ENCODE measurements at places on chromosomes 2 and 18.
A peak's percentile ranks its signal among the peaks of the same experiment; 100 is the strongest.

GRCh38 chr18:13369756-13370510, 151.4 kb downstream of the LDLRAD4 start:
- no peak for DNase-seq

- no peak for DNase-seq
These were observed 146.3 kb upstream of the RIOK3 start for GRCh38 chr18:23306822-23307221.

DNA sequence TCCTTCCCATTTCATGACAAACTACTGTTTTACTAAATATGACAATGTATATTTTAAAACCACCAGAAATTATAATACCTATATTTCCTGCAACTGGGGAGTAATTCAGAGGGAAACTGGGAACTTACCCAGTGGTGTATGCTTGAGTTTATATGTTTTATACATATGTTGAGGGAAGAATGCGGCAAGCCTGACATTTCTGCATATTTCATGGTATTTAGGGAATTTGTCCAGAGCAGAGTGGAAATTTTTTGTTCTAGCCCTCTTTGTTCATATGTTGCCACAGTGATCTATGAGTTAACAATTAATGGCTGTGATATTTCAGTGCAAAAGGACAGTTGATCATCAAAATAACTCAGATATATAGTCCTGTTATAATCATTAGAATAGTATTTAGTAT, 230.8 kb upstream of the VWC2L start:
- DNase-seq = no peak

- no peak for DNase-seq
These were observed 34.8 kb upstream of the IL1R1 start for GRCh38 chr2:102107741-102108070.

GRCh38 chr2:224952936-224953657, 89.2 kb downstream of the DOCK10 start:
- no peak for DNase-seq

GRCh38 chr2:43175020-43175441, 51.4 kb downstream of the ZFP36L2 start:
- DNase-seq = no peak

GRCh38 chr2:125516496-125517109, 1139.4 kb upstream of the GYPC start:
- peak; percentile 0 for DNase-seq

GRCh38 chr2:199659207-199659606, 191.8 kb downstream of the FTCDNL1 start:
- DNase-seq = peak; percentile 21

GRCh38 chr2:23626701-23627230, 241.8 kb downstream of the KLHL29 start:
- no peak for DNase-seq

DNA sequence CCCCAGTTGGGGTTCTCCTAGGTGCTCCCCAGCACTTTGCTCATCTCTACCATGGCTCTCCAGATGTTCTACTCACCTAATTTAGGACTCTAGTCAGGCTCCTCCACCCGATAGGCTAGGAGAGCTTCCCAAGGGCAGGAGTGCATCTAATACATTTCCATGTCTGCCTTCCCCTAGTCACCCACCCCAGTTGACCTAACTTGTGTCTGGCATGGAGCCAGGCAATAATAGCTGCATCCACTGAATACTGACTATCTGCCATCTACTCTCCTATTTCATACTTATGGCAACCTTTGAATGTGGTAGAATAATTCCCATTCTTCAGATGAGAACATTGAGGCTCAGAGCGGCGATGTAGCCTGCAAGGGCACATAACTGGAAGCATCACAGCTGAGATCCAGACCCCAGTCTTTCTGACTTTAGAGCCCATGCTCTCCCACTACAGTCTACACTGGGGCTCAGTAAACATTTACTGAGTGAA, 71.8 kb upstream of the YWHAQ start:
- DNase-seq = no peak

DNA sequence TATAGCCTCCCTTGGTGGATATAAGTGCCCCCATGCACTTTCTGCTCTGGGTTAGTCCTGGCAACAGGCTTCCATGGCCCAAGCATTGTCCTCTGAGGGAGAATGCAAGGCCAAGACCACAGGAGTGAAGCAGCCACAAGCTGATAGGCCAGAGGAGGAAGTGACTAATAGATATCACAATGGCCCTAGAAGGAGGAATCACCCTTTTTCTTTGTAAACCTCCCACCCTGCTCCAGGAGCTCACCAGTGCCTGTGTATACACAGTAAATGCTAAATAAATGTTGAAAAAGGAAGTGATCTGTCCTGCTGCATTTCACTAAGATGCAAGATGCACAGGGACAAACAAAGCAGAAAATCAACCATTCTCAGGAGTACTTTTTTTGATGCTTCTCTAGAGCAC, 49.7 kb upstream of the ABCA12 start:
- no peak for DNase-seq

GRCh38 chr2:242064364-242065250, 195.1 kb downstream of the RTP5 start:
- DNase-seq = no peak

- DNase-seq = no peak
These were observed 259.6 kb downstream of the SS18 start for GRCh38 chr18:25830787-25831186.

- no peak for DNase-seq
These were observed 227.6 kb upstream of the SMIM21 start for GRCh38 chr18:75654851-75655751.

GRCh38 chr2:200065477-200065876, 110.1 kb downstream of the MAIP1 start:
- DNase-seq = no peak

DNA sequence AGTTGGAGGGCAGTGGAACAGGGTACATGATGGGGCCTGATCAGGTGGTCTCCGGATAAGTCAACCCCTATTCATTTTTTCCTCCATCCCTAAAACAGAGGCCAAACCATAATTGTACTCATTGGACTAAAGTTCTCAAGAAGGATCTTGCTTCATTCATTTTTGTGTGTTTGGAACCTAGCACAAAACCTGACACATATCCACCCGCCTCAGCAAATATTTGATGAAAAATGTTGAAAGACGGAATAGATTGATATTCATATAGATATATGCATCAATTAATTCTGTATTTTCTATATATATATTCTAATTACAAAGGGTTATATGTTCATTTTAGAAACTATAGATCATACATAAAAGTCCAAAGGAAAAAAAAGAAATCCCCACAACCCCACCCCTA, 21.9 kb downstream of the SLC4A1AP start:
- no peak for DNase-seq

- DNase-seq = no peak
These were observed 20.0 kb downstream of the STON1 start for GRCh38 chr2:48549972-48550371.

GRCh38 chr18:44691148-44691925, 10.6 kb downstream of the SETBP1 start:
- no peak for DNase-seq

- no peak for DNase-seq
These were observed 758.4 kb upstream of the KLHL29 start for GRCh38 chr2:22626621-22627020.

GRCh38 chr2:85724731-85725181, 29.0 kb upstream of the ATOH8 start:
- no peak for DNase-seq

- DNase-seq = no peak
These were observed 11.5 kb downstream of the DPP4 start for GRCh38 chr2:162062559-162062958.

- DNase-seq = peak; percentile 5
These were observed 56.1 kb upstream of the TANK start for GRCh38 chr2:161104054-161104553.

DNA sequence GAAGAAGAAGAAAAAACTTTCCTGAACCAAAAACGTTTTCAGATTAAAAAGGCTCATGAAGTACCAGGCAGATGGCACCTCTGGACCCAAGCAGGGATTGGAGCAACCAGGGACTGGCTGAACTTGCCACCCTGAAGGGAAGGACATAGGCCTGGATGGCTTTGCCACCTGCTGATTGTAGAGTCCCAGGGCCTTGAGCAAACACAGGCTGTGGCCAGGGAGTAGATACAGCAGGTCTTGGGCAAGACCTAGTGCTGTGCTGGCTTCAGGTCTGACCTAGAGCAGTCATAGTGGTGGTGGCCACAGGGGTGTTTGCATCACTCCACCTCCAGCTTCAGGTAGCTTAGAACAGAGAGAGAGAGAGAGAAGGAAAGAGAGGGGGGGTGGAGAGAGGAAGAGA, 231.5 kb upstream of the FBXO11 start:
- DNase-seq = no peak

GRCh38 chr2:222778400-222778799, 82.4 kb upstream of the ACSL3 start:
- DNase-seq = no peak

DNA sequence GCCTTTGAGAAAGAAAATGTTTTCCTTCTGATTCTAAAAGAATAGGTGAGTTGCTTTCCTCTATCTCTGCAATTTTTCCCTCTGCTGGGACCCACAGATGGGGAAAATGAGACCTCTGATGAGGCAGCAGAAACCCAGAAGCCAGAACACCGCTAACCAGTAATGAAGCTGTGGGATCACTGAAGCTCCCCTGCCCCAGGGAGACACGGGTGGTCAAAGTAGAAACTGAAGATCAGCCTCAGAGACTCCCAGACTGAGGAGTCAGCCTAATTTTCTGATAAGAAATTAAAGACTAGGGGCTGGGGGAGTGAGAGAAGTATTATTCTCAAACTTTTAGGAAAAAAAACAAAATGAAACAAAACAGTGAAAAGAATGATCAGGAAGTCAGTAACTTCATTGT, 30.1 kb downstream of the CD8B start:
- DNase-seq = no peak

DNA sequence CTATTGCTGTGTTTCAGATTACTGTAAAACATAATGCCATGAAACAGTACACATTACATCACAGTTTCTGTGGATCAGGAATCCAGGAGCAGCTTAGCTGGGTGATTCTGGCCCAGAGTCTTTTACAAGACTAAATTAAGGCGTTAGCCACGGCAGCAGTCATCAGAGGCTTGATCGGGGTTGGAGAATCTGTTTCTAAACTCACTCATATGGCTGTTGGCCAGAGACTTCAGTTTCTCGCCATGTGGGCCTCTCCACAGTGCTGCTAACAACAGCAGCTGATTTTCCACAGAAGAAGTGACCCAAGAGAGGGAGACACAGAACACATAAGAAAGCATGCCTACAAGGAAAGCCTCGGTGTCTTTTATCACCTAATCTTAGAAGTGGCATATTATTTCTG, 89.2 kb upstream of the MYO3B start:
- DNase-seq = no peak

DNA sequence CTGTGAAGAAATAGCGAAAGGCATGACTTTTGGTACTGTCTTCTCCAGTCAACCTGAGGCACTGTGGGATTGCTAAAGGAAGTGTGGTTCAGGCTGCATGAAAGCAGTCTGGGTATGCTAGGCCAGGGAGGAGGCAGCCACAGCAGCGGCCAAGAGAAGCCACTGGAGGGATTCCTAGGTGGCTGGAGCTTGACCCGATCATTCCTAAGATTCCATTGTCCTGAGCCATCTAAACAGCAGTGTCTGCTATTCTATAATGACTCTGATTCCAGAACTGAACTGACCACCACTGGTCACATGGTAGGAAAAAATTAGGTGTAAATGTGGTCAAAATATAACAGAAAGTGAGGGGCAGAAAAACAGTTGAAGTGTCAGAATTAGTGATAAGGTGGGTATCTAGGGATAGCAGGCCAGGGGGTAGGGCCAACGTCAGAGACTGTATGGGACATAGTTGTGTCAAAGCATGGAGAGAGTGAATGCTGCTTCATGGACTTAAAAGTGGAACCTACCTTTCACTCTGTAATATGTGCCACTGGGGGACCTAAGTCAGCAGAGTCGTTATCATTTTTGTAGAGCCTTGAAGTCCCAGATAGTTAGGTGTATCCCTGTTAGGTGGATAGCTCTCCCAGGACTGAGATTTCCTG, 204.6 kb downstream of the CTNNA2 start:
- no peak for DNase-seq

DNA sequence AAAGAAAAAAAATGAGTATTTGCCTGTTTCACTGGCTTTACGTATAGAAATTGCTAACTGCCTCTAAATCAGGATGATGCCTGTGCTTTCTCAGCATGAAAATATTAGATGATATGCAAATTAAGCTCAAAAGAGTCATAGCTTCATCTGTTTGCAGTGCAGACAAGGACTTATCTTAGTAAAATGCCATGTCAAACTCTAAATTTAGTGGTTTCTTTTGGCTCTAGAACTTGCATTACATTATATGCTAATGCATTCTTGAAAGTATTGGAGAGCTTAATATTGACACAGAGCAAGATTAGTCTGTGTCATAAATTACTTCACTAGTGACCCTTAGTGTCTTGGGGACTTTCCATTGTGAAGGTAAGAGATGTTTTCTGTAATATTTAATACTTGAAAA, 1109.1 kb upstream of the NRXN1 start:
- no peak for DNase-seq

DNA sequence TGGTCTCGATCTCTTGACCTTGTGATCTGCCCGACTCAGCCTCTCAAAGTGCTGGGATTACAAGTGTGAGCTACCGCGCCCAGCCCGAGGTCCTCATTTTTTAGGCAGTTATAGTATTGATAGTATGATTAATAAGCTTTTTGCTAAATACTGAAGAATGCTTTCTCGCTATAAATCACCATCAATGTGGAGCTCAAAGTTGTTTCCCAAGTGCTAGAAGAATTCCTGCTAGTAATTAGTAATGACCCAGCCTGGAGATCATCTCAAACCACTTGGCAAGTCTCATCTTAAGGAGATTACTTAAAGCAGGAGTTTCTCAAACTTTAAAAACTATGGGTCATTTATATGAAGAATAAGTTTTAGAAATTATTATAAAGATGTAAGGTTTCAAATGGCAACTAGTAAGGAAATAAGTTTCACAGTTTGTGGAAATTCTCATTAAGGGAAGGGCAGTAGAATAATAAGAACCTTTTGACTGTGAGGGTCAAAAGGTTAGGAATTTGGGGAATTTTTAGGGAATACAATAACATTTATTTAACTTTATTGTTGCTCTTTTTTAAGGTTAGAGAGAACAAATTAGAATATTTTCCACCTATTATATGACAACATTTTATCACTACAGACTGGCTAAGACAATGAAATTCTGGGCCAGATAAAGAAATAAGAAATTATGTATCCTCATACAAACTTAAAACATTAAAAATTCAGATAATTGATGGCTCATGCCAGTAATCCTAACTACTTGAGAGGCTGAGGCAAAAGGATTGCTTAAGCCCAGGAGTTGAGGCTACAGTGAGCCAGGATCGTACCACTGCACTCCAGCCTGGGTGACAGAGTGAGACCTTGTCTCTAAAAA, 148.6 kb upstream of the MAP3K20 start:
- DNase-seq = no peak

- peak; percentile 58 for DNase-seq
These were observed 31.6 kb upstream of the SNORC start for GRCh38 chr2:232838406-232838874.
